Inflammatory macrophage treated with lipopolysaccharide for 1 hour (primary cell): ENCODE measurements at places on chromosomes 12 and 14.

DNA sequence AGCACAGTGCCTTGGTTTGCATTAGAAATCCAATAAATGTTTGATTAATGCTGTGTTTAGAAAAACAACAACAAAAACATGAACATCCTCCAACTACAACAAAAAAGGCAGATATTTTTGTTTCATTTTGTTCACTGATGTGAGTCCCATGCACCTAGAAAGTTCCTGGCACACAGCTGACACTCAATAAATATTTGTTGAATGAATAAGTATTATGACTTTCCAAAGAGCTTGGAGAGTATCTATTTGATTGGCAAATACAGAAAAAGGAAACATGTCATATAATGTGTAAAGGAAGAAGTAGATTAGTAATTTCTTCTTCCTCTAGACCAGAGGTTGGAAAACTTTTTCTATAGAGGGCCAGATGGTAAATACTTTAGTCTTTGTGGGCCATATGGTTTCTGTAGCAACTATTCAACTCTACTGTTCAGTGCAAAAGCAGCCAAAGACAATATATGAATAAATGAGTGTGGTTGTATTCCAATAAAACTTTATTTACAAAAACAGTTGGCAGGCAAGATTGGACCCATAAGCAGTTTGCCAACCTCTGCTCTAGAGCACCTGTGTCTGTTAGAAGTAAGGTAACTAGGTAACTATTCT, 312.3 kb upstream of the DIO2 start:
- DNase-seq = no peak

DNA sequence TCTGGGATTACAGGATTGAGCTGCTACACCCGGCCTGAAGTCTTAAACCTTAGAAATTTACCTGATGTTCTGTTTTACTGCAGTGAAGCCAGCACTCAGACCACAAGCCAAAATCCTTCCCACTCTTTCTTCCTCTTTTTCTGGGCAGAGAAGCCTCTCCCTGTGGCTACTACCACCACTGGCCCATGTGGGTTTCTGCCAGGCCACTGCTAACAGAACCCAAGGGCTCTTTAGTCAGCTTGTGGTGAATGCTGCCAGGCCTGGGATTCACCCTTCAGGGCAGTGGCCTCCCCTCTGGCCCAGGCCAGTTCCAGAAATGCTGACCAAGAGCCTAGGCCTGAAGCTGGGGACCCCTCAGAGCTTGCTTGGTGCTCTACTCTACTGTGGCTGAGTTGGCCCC, 35.3 kb downstream of the GAS2L3 start:
- DNase-seq = peak; percentile 56

DNA sequence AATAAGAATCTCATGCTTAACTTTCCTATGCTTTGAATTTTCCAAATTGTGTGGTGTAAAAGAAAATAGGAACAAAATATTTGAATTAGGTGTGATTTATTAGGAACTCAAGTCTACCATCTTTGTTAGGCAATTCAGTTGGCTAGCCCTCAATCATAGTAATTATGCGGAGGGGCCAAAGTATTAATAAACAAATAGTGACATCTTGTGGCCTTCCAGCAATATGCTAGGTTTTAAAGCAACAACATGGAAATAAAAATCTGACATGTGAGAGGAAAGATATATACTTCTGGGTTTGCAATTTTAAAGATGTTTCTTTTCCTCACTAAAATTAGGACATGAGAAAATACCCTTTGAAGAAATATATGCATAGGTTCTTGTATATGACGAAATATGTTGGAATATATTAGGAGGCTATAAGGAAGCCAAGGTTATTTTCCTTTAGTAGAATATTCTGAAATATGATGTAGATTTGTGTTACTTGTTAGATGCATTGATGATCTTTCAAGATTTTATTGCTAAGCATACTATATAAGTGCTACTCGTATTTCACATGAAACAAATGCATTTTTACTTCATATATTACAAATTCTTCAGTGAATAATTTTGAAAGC, 200.4 kb downstream of the PTPRO start:
- DNase-seq = peak; percentile 55

DNA sequence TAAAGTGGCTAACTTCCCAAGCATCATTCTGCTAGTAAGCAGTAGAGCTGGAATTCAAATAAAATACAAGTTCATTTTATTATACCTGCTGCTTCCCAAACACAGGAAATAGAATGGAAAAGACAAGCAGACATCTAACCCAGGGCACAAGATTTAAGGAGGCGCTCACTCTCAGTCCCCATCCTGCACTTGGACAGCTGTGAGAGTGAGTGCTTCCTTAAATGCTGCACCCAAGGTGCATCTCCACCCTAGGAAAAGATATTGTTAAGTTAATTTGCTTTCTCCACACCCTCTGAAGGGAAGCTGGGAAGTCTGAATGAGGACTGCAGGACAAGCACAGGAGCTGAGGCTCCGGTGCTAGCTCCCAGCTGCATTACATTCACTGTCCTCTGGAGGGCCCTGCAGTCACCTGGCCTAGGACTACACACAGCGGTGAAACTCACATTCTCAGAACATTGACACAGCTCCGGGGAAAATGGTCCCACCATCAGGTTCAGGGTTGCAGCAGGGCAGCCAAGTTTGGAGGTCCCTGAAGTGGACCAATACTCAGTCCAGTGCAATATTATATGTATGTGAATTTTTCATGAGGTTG, 14.2 kb downstream of the HEBP1 start:
- DNase-seq = peak; percentile 35

GRCh38 chr12:120804428-120804827, 78.8 kb downstream of the ACADS start:
- DNase-seq = no peak

- DNase-seq = no peak
These were observed 53.3 kb downstream of the TMTC1 start for GRCh38 chr12:29730481-29730880.

- no peak for DNase-seq
These were observed 223.6 kb upstream of the SOX5 start for GRCh38 chr12:24173067-24173466.

GRCh38 chr12:5745251-5745888, 199.7 kb downstream of the ANO2 start:
- peak; percentile 31 for DNase-seq

DNA sequence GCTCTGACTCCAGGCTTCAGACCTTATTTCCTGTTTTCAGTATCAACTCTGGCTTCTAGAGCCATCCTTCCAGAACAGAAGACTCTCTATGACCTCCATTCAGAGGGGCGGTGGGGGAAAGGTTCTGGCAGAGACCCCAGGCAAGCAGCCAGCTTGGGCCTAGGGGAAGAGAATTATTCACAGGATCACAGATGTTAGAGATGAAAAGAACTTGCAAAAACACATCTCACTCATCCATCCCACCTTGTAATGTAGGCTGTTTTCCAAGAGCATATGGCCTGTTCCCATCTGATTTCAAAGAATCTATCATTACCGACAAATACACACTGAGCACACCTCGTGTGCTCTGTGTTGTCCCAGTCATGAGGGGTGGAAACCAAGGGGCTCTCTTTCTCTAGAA, 131.9 kb downstream of the GRIN2B start:
- DNase-seq = no peak

GRCh38 chr12:73421832-73422231, 1115.8 kb upstream of the ATXN7L3B start:
- DNase-seq = no peak

DNA sequence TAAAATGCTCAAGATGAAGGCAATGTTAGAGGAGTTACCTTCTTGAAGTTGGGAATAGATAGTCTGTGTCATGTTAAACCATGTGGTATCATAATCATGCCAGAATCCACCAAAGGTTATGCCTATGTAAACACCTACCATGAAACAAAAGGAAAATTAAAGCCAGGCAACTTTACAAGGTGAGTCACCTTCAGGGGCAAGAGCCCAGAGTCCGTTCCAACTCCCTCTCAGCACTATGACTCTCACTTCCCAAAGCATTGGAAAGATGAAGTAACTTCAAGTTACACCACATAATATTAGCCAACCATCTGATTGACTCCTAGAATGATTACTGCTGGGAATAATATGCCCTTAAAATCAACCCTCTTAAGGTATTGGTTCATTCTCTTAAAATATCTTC, 38.5 kb downstream of the CATSPERB start:
- peak; percentile 86 for DNase-seq

- no peak for DNase-seq
These were observed 45.1 kb downstream of the TMX1 start for GRCh38 chr14:51285120-51285519.

GRCh38 chr12:88836156-88836555, 255.9 kb upstream of the KITLG start:
- no peak for DNase-seq

GRCh38 chr14:93120517-93120916, 4.8 kb upstream of the ITPK1 start:
- peak; percentile 73 for DNase-seq

DNA sequence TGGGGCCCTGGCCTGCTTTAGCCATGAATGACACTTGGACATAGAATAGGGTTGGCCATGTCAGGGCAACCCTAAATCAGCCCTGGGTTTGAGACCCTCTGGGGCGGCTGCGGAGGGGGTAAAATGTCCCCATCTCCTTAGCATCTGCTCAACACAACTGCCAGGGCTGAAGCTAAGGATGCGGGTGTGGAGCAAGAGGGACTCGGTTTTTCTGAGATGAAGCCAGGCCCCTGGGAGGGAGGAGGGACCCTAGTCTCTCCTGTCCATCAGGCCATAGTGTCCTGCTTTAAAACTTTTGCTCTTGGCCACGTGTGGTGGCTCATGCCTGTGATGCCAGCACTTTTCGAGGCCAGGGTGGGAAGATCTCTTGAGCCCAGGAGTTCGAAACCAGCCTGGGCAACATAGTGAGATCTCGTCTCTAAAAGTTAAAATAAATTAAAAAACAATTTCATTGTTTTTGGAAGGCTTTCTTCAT, 778 bp upstream of the C1R start:
- DNase-seq = no peak

- no peak for DNase-seq
These were observed 107.7 kb upstream of the PPM1H start for GRCh38 chr12:63042646-63043045.

DNA sequence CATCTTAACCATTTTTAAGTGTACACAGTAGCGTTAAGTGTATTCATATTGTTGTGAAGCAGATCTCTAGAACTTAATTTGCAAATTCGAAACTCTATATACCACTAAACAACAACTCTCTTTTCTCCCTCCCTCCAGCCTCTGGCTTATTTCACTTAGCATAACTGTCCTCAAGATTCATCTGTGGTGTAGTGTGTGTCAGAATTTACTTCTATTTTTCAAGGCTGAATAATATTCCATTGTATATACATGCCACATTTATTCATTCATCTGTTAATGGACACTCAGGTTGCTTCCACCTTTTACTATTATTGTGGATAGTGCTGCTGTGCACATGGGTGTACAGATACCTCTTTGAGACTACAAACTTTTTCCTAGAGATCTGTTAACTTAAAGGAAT, 26.5 kb downstream of the VRK1 start:
- DNase-seq = no peak

GRCh38 chr12:52442600-52443061, 8.5 kb upstream of the KRT75 start:
- DNase-seq = peak; percentile 36

- DNase-seq = no peak
These were observed 1.1 kb downstream of the SLC6A15 start for GRCh38 chr12:84911271-84912197.

- no peak for DNase-seq
These were observed 902.8 kb downstream of the SLC16A7 start for GRCh38 chr12:60498656-60499055.

DNA sequence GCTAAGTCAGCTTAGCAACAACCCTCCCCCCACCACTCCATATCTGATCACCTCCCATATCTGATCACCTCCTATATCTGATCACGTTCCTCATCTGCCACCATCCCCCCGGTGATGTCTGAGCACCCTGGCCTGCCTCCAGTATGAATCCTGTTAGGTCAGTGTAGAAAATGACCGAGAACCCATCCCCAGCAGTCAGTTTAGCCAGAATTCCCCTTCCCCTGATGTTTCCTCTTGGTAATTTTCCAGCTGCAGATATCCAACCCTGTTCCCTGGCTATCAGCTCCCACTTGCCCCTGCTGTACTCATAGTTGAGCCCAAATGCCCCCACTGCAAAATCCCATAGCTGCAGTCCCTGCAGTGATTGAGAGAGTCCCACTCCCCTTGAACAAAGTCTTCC, 12.5 kb downstream of the SELPLG start:
- no peak for DNase-seq

- no peak for DNase-seq
These were observed 6.5 kb downstream of the PPP1R3E start for GRCh38 chr14:23296012-23296777.

GRCh38 chr14:92959189-92959531, 36.2 kb downstream of the CHGA start:
- DNase-seq = no peak

DNA sequence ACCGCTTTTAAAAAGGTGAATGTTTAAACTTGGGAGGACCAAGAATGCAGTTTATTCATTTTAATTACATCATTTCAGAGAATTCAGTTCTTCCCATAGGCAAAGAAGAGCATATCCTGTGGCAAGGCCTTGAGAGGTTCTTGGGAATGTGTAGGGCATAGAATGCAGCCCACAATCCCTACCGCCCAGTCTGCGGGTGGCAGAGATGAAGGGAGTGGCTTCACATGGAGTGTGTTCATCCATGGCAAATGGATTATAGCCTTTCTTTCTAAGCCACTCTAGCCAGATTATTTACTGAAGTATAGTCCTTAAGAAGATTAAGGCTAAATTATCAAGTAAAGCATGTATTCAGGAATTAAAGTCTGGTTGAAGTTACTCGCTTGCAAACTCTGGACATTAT, 97.4 kb downstream of the TSPAN8 start:
- no peak for DNase-seq

GRCh38 chr12:15001733-15002382, 29.0 kb downstream of the PDE6H start:
- no peak for DNase-seq

GRCh38 chr14:87896393-87897380, 96.3 kb downstream of the GALC start:
- peak; percentile 18 for DNase-seq

- DNase-seq = no peak
These were observed 409.9 kb downstream of the AEBP2 start for GRCh38 chr12:19849208-19849607.

- DNase-seq = no peak
These were observed 137.2 kb upstream of the PLEKHA5 start for GRCh38 chr12:18992336-18992735.

DNA sequence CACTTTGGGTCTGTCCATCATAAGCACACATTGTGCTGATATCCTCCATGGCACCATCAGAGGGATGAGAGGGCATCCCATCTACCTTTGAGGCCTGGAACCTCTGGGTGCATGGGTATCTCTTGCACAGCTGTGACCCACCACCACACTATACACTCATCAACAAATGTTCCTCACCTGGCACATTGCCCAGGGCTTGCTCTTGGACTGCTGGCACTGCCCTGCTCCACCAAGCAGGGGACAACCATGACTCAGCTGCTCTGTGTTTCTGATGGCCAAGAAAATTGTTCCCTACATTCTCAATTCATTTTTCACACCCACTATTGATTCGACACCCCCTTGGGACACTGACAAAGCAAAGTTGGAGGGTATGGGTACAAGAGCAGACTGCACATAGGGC, 155.5 kb downstream of the PTPRO start:
- no peak for DNase-seq

DNA sequence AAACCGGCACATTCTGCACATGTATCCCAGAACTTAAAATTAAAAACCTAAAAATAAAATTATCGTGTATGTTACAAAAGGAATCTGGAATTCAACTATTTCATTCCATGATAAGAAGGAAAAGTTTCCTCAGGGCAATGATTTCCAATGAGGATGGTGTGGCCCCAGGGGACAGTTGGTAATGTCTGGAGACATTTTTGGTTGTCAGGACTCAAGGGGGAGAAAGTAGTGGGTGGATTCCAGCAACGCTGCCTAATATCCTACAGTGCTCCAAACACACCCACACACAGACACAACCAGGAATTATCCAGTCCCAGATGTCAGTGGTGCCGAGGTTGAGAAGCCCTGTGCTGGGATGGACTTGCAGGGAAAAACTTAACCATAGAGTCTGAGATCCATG, 228.3 kb downstream of the TMEM132D start:
- DNase-seq = no peak
